ENCODE measurements at places on chromosomes 12 and 14.

DNA sequence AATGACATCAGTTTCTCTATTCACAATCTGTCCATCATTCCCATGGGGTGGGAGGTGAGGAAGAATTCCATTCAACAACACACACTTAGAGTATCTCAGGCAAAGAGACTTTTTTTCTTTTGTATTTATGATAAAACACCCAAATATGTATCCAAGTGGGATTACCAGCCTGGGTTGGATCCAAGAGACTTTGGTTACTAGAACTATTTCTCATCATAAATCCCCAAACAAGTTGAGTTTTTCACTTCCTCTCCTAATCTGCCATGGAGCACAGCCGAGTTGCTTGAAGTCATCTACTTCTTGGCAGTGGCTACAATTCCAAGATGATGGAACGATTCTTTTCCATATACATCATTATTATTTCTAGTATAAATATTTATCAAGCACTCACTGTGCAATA is 209.2 kb upstream of the HMGA2 start:
- DNase-seq = no peak

DNA sequence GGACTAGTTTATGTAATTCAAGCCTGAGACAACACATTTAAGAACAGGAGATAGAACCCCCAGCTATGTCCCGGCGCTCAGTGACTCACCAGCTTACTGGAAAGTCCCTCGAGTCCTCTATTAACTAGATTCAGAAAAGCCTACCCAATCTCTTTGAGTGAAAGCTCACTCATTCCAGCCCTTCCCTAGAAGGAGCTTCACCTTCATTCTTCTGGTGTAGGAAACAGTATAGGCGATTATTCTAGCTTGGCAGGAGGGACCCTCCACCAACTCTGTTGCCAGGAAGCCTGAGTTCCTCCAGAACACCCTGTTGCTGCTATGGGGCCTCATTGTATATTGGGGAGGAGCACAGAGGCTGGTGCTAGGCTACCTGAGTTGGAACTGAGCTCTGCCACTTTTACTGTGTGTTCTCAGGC is 57.2 kb upstream of the AEBP2 start:
- DNase-seq = no peak

DNA sequence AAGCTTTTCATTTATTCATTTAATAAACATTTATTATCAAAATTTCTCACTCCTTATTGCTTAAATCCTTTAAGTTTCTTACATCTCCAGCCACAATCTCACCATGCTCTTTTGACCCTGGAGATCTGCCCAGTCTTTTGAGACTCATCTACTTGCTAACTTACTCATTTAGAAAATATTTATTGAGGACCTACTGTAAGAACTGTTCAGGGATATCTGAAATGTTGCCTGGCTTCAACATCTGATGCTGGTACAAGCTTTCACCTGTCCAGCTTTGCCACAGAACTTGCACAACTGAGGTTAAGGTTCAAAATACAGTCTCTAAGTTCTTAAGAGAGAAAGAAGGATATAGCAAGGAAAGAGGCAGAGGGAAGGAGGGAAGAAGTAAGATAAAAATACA is 17.5 kb upstream of the GXYLT1 start:
- no peak for DNase-seq

GRCh38 chr14:51895375-51895774 is 35.0 kb downstream of the GNG2 start:
- no peak for DNase-seq

DNA sequence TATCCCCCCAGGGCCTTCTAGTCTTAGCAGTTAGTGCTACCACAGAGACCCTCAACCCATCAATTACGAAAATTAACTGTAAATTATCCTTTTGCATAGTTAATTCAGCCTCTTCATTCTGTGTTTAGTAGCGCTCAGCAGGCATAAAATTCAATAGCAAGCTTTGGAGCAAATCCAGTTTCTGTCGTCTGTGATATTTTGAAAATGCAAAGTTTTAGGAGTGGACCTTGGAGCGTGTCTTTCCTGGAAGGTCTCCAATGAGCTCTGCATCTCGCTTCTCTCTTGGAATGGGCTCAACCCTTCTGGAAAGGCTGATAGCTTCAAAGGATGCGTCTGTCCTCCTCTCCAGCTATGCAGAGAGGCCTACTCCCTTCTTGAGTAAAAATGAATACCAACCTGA is 222.9 kb downstream of the SLC15A4 start:
- no peak for DNase-seq

- no peak for DNase-seq
These were observed 39.9 kb upstream of the G2E3 start for GRCh38 chr14:30518867-30519560.

- no peak for DNase-seq
These were observed 151.5 kb upstream of the SLC38A2 start for GRCh38 chr12:46523863-46524770.

GRCh38 chr14:52485350-52485960 is 66.8 kb downstream of the TXNDC16 start:
- DNase-seq = no peak

GRCh38 chr12:76413121-76413520 is 64.9 kb upstream of the BBS10 start:
- no peak for DNase-seq

DNA sequence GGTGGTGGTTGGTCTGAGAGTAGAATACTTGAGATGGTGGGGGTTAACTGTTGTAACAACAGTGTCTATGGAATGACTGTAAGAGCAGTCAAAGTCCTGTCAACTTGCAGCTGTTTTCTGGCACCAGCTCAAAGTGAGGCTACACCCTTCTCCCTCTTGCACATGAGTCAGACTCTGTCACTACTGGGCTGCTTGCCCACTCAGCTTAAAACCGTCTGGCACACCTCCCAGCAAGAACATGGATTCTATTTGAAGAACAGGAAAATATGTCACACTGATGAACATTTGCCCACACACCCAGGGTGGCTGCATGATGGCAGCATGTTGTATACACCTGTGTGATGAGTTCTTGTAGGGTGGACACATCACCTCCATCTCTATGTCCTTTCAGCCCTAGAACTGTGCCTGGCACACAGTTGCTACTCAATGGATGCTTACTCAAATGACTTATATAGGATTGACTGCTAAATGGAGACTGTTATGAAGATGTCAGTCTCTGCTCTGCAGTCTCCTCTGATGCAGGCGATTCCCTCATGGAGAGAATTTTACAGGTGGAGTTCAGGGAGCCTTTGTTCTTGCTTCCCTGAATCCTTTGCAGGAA is 19.3 kb upstream of the SERPINA6 start:
- no peak for DNase-seq

GRCh38 chr12:115362339-115362976 is 678.5 kb upstream of the TBX3 start:
- no peak for DNase-seq

DNA sequence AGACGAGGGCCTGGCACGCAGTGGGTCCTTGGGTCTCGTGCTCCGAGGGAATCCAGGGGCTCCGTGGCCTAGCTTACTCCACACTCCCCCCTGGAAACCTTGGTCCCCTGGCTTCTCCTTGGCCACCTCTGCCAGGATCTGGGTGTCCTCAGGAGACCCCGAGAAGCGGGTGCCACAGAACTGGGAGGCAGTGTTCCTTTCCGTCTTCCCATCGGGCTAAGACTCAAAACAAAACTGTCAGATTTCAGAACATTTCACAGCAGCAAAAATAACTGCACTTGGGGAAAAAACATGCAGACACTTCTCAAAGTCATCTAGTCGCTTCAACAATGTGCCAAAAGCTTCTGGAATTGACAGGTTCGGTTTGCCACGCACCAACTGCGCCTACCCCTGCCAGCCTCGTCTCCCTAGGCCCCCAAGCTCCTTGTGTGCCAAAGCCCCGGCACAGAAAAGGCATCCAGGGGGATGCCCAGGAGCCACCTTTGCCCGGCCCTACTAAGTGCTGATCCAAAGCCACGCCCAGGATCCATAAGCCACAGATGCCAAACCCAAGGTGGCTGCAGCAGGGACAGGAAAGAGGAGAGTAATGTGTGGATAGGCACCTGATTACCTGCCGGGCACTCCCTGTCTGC is 58.4 kb upstream of the DIO3 start:
- no peak for DNase-seq

- DNase-seq = no peak
These were observed 24.4 kb downstream of the MAP3K9 start for GRCh38 chr14:70784886-70785285.

- no peak for DNase-seq
These were observed 29.5 kb downstream of the HELB start for GRCh38 chr12:66331814-66332213.

DNA sequence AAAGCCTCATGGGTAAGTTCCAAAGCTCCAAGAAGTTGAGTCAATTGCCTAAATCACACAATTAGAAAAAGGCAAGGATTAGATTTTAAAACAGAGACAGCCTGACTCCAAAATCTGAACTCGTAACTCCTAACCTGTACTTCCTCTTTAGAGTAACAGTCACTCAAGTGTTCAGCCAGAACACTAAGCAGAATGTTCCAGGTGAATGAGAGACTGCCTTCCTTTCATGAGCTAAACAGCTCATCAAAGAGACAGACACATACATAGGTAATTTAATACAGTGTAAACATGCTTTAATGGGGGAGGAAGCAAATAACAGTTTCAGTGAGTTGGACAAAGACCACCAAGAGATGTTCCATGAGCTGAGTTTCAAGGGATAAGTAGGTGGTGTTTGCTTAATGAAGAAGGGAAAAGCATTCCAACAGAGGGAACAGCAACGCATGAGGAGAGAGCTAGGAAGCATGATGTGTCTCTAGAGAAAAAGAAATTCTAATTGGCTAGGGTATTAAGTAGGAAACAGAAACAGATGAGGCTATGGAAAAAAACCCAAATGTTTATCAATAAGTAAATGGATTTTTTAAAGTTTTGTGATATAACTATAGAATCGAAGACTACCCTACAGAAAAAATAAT is 403.9 kb downstream of the MED13L start:
- DNase-seq = no peak

- no peak for DNase-seq
These were observed 53.8 kb downstream of the SCARB1 start for GRCh38 chr12:124809878-124810277.

GRCh38 chr14:91135039-91135438 is 21.2 kb downstream of the DGLUCY start:
- DNase-seq = no peak

GRCh38 chr12:47808050-47808449 is 11.7 kb downstream of the HDAC7 start:
- DNase-seq = peak; percentile 37

DNA sequence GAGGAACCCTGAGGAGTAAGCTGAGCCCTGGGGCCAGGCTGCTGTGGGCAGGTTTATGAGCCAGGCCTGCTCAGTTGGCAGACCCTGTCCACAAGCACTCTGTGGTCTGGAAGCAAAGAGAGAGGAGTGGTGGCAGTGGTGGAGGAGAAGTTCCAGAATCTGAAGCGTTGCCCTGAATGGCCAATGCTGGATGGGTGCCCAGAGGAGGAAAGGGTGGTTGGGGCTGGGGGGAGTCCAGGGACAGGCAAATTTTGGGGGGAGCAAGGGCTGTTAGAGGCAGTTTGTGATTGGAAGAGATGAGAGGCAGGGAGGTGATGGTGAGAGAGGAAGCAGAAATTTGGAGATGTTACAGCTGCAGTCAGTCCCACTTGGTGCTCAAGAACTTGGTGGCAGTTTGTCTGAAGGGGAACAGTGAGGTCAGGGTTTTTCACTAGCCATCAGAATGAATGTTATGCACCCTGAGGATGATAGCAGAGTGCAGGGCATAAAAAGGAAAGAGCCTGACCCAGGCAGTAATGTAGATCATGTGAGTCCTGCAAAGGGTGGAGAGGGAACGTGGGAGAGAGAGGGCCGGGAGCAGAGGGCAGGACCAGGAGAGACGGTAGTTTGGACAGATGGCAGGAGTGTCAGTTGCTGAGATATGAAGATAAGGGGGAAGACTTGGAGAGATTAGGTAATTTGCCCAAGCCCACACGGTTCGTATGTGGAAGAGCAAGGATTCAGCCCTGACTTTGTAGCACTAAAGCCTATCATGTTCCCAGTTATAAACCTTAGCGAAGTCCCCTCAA is 51.2 kb downstream of the GALNT8 start:
- no peak for DNase-seq

DNA sequence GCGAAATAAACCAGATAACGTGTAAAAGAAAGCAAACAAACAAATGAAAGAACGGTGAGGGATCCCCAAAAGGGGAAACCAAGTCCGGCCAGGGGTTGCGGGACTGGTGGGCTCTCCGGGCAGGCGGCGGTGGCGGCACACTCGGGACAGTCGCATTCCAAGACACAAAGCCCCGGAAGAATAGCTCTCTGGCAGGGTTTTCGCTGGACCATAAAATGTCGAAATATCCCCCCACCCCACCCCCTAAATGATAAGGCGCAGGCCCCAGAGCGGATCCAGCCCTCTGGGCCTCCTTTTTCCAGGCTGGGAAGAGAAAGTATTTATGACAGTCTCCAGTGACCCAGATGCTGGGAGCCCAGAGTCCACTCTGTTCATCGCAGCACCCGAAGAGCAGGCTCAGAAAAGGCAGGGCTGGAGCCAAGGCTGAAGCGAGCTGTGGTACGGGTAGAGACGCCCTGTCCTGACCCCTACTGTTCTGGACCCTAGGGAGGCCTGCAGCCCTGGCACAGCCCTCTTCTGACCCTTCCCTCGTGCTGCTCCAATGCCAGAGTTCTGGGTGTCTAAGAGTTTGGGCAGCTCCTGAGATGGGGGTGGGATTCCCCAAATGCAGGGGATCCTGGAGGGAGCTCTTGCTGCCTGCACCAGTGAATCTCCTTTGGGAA is 2.1 kb upstream of the HOXC8 start:
- DNase-seq = no peak

- no peak for DNase-seq
These were observed 67.6 kb upstream of the CDKN3 start for GRCh38 chr14:54329082-54329695.

DNA sequence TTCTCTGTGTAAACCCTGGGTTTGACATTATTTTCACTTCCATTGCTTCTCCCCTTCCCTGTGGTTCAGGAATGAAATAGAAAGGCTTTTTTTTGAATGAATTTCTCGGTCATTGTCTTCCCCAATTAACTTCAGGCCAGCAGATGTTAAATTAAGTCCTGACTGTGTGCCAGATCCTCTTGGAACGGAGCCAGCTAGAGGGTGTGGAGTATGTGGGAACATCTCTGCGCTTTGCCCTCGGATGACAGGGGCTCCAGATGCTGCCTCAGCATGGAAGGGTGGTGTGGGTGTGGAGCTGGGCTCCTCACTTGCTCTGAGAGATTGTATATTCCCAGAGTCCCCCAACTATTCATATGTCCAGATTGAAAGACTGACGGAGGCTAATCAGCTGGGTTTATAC is 13.1 kb downstream of the KRT85 start:
- no peak for DNase-seq

- DNase-seq = no peak
These were observed at the start of gene SLC39A5 for GRCh38 chr12:56229916-56230431. Gene SLC39A5, plus strand, starts transcription at chr12:56230051. Its CDS starts 1,224 bp downstream, at chr12:56231275.

GRCh38 chr12:12686925-12687324 is 9.1 kb downstream of the GPR19 start:
- DNase-seq = no peak

Measured in activated T-helper 1 cell treated with anti-CD3 and anti-CD28 coated beads, Interleukin-2, amount 50 U/mL, for 16 hours (primary cell).